ENCODE measurements at places on chromosomes 11 and 22. TPM values are rescaled to one million over a fixed set of nuclear protein-coding genes. Genes with fewer than 3 reads are reported as not detected.

KCNQ1 gene
- 0.25 TPM for total RNA-seq

JAML gene
- total RNA-seq: under 0.01 TPM

MMP13 gene
- not detected for total RNA-seq

NOX4 gene
- 6.7 TPM for total RNA-seq

NPTXR gene
- 4.6 TPM for total RNA-seq

CD6 gene
- not detected for total RNA-seq

CD248 gene
- 103 TPM for total RNA-seq

CD3D gene
- not detected for total RNA-seq

MMP1 gene
- total RNA-seq: 221 TPM

TLCD5 gene
- 10.1 TPM for total RNA-seq

MMP8 gene
- 0.11 TPM for total RNA-seq

OR52R1 gene
- not detected for total RNA-seq

ADM2 gene
- 1.8 TPM for total RNA-seq

TNNI2 gene
- total RNA-seq: not detected
